ENCODE measurements at places on chromosomes 4 and X. TPM values are rescaled to one million over a fixed set of nuclear protein-coding genes. Genes with fewer than 3 reads are reported as not detected.

DNA sequence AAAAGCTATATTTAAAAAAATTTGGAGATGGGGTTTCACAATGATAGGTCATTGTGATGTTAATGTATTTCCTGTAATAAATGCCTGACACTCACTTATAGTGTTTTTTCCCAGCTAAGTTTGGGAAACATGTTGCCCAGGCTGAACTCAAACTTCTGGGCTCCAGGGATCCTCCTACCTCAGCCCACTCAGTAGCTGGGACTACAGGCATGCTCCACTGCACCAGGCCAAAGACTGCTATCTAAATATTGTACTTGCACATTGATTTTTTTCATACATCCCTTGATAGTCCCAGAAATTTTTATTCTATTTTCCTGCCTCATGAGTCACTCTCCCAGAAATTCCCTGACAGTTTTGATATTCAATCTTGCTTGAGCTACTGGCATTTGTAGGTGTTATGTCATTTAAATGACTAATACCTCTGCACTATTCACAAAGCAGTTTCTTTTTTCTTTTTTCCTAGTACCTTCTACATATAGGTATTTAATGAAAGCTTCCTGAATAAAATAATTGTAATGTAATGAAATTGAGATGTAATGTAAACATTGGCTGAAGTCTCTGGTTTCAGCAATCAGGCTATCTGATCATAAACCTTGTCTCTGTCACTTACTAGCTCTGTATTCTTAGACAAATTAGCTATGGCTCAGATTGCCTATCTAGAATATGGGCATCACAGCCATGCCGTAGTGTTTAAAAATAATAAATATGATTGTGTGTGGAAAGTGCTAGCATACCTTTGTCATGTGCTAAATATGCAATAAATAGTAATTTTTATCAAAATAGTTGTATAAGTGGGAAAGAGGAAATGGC, 1973.0 kb upstream of the AGA start:
- no peak for DNase-seq

GRCh38 chr4:57425610-57426009, 315.4 kb upstream of the IGFBP7 start:
- DNase-seq = no peak

ASB11 gene
- not detected for total RNA-seq

GRCh38 chr4:156539376-156539775, 432.2 kb downstream of the PDGFC start:
- DNase-seq = no peak

PALLD gene
- total RNA-seq = 87.9 TPM

DNA sequence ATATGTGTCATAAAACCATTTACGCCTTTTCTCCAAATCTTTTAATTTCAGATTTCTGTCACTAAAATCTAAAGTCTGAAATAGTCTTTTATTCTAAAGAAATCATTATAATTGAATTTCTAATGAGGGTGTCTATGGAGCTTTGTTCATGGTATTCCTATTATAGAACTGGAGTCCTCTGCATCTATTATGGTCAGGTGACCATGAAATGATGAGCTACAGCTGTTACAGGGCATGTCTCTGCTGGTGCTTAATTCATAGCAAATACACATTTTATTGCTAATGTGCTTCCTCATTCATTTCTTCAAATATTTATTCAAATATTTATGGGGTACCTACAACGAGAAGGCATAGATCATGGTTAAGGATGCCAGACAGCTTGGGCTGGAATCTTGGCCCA, 126.1 kb downstream of the NAA11 start:
- no peak for DNase-seq

DNA sequence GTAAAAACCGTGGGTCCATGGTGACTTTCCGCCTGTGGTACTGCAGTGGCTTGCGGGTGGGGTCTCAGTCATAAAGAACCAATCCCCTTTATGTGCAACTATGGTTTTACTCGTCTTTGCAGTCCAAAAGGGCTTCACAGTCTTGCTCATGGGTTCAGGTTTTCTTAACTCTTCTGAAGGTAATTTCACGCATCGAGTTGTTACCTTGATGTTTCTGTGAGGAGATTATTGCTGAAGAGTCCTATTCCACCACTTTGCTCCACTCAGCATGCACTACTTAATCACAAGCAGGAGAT, 41.5 kb downstream of the F8 start:
- no peak for DNase-seq

RASSF6 gene
- not detected for total RNA-seq

DNA sequence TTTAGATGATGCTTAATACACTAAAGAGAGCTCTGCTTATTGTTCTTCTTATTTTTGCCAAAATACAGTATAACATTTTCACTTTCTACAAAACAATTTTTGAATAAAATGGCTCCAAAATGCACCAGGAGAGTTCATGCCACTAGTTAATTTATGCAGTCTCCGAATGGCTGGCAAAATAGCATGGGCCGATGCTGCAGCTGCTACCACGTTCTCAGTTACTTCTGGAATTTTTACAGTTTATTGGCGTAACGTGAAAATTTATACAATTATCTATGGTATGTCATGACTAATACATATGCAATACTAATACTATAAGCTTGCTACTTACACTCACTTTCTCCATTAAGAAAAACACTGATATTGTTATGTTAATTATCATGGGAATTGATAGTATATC, 16.5 kb downstream of the KLHL13 start:
- DNase-seq = no peak

TXK gene
- total RNA-seq = 1.6 TPM

ZFX gene
- total RNA-seq = 58.3 TPM

DNA sequence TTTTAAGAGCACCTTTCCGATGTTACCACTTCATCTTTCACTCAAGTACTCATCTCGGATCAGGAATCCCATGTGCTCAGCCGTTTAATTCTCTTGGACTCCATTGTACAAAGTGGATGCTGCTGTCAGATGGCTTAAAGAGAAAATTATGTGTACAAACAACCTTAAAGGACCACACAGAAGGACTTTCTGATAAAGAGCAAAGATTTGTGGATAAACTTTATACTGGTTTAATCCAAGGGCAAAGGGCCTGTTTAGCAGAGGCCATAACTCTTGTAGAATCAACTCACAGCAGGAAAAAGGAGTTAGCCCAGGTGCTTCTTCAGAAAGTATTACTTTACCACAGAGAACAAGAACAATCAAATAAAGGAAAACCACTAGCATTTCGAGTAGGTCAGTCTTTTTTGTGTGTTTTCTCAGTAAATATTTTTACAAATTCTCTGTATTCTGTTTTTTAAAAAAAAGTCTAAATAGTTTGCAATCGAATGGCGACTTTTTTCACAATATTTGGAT, 20.1 kb downstream of the MMAA start:
- no peak for DNase-seq

DUX4 gene
- total RNA-seq = not detected

KDR gene
- 37.4 TPM for total RNA-seq

TMEM271 gene
- not detected for total RNA-seq

NEIL3 gene
- 0.32 TPM for total RNA-seq

DNA sequence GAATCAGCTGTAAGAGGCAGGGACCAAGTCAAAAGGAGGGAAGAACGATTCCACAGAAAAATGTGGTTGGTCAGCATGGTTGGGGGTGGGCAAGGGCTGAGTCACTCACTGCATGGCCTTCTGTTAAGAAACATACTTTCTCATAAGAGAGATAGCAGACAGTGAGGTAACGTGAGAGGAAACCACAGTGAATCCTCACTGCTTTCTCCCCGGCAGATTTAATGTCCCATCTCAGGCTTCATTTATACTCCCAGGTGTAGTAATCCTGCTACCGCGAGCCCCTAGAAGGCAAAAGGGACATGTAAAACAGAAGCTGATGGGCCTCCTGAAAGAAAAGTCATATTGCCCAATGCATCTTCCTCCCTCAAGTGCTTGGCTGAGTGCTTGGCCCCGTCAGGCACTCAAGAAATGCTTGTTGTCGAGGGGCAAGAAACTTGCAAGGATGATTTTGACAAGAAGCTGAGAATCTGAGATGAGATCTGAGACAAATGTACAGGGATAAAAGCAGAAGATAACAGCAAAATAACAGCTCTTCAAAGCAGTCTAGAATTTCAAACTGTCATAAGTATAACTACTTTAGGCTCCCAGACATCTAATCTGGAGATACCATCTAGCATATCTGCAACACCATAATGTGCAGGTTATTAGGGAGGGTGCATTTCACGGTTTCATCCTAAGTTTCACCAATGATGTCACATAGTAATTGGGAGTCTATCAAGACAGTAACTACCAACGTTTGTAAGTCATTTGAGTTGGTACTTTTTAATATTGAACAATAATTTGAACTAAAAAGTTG, 40.2 kb downstream of the SH3KBP1 start:
- no peak for DNase-seq

GRCh38 chr4:113157086-113157857, 107.8 kb downstream of the ANK2 start:
- no peak for DNase-seq

DNA sequence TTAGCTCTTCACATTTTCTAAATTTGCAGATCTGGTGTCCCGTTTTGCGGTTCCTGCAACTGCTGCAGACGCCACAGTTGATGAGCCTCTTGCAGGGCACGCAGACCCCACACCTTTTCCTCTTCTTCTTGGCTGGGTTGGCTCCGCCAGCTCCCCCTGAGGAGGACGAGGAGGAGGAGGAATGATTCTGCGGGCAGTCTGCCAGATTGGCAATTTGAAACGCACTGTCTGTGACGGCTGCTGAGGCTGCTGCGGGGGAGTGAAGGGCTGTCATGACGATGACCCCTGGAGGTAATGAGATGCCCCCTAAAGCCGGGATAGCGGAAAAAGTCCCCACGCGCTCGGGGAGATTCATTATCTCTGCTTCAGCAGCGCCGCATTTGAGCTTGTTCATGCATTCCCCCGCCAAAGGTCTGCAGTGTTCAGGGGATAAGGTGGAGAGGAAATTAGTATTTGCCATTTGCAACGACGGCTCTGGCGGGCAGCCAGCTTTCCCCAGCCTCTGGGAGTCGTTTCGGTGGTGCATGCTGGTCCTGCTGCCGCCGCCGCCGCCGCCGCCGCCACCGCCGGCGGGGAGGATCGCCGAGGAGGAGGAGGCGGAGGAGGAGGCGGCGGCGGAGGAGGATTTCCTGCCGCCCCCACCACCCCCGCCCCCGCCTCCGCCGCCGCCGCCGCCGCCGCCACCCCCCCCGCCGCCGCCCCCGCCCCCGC, 3.8 kb downstream of the CXXC4 start:
- DNase-seq = peak; percentile 90

- DNase-seq = no peak
These were observed 6.6 kb downstream of the CCDC110 start for GRCh38 chr4:185464887-185465286.

GRCh38 chrX:154019061-154019621, 561 bp downstream of the IRAK1 start:
- no peak for DNase-seq

DNA sequence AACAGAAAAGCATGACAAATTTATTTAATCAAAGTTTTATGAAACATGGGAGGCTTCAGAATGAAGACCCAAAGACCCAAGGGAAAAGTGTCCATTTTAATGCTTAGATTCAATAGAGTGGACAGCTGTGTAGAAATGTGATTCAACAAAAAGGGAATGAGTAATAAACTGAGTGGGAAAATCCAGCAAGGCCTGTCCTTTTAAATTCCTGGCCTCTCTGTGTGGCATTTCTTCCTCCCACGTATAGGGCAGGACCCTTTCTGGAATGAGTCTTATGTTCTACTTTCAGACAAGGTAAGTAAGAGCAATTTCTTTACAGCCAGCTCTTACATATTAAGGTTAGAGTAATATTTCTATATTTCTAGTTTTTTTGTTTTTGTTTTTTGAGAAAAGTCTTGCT, 14.5 kb downstream of the AASDH start:
- DNase-seq = no peak

- DNase-seq = no peak
These were observed 1.0 kb upstream of the ANTXR2 start for GRCh38 chr4:80074069-80074468.

DNA sequence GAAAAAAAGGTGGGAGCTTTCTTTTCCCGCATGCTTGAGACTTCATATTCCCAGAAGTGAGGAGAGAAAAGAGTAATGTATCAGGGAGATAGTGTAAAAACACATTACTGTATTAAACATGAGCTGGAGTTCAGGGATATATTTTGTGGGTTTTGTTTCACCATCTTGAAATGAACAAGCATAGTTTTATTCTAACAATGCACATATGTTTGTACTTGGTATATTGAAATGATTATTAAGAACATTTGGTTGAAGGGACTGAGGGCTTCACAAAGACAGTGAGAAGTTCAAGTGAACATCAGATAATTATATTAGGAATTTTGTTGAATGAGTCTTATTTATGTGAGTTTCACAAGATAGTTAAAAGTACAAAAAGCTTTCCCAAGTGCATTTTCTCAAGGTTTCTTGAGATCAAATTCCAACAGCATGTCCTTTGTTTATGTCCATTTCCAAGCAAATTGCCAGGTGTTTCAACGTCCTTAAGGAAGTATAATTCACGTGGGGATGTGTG, 368.8 kb downstream of the ANKRD50 start:
- no peak for DNase-seq

DNA sequence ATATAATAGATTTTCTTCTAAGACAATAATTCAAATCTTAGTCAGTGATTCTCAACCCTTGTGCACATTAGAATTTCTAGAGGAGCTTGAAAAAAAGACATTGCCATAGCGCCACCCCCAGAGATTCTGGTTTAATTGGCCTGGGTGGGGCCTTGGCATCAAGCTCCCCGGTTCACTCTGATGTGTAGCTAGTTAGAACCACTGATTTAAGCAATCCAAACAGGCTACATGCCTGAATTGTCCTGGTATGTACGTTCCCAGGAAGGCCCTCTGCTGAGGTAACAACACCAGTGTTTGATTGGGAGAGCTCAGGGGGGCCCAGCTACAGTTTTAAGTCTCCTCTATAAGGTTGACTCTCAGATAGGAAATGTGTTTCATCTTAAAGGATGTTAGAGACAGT, 1.3 kb upstream of the ATP10D start:
- DNase-seq = no peak

DNA sequence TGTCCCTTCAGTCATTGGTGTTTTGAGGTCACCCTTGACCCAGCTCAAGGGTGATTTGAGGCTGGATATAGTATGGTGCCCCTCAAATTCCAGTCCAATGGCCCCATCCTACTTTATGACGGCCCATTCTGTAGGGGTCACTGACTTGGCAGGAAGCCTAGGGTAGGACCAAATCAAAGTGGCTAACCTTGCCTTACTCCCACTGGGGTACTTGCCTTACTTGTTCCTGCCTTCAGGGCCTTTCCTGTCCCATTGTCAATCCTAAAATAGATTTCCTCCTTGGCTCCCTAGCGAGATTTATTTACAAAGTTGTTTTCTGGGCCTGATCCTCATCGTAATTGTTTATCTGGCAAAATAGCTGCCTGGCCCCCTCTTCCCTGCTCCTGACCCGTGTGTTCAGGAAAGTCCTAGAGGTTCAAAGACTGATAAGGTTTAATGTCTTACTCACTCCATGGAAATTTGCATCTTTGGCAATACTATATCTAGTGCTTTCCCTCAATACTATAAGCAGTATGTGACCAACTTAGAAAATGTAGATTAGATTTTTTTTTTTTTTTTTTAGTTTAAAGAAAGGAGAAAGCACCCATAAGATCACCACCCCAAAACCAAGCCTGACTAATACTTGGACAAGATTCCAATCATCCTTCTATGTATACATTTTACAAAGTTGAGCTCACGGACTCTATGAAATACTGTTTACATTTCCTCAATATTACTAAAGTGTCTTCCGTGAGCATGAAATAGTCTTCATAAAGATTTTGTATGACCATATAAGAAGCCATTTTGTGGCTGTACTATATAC, 44.8 kb downstream of the MSN start:
- DNase-seq = no peak

- DNase-seq = no peak
These were observed 22.0 kb downstream of the NDNF start for GRCh38 chr4:121050300-121050699.

GRCh38 chr4:95537191-95537590, 11.6 kb downstream of the UNC5C start:
- no peak for DNase-seq

GRCh38 chr4:26343038-26343398, 22.2 kb downstream of the RBPJ start:
- no peak for DNase-seq
